ENCODE measurements at places on chromosomes 13 and 19.
A peak's percentile ranks its signal among the peaks of the same experiment; 100 is the strongest.

DNA sequence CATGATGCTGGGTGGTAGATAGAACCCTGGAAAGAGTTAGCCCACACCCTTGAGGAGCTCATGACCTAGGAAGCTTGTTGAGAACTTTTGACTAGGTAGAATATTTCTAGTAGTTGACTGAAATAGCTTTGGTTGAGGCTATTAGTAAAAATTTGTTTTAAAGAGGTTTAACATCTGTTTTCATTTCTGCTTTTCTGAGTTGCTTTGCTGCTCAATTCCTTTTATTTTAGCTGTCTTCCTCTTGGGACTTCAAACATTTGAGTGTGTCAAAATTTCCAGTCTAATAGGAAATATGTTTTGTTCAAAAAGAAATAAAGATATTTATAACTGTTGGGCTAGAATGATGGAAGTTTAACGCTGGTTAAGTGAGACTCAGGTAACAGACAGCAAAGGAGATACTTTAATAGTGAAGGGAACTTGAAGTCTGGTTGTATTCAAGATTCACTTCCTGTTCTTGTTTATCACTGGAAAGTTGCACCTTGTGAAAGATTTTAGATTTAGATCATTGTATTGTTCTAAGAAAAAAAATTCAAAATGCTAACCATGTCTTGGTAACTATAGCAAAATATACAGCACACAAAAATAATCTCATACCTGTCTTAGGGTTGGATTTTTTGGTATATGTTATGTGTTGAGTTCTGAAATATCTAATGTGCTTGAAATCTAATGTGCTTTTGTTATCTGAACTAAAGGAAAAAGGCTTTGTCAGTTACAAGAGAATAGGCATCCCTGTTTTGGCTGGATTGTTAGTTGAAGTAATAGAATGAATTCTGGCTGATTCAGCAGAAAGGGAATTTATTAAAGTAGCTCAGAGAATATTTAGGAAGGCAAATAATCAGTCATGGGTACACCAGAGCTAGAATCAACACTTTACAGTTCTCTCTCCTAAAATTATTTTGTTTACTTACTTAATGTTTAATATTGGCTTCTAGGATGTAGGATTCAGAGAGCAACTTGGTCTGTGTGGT lies 24.4 kb upstream of the GPR18 start:
- no peak for DNase-seq

DNA sequence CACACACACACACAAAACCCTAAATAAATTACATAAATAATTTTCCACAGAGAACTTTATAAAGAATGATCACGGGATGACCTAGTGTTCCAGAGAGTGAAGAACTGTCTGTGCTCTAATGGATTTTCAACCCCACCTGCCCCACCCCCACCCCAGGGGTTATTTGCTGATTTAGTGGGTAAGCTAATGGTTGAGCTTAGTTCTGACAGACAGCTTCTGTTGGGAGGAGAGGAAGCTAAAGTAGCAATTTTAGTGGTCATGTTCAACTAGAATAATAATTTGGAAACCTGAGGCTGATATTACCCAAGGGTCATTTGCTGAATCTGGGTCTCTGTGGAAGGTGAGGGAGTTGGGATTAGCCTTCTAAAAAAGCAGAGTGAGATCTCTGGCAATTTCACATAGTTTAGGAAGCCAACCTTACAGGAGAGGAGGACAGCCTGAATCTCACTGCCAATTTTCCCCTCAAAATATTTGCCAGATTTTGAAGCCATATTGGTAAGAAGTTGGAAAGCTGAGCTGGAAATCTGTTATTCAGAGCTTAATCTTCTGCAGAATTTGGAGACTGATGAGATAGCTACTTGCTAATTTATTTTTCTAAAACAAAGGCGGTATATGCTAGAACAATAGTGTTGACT lies 68.7 kb downstream of the POSTN start:
- no peak for DNase-seq

GRCh38 chr19:38464421-38465082 lies 31.1 kb downstream of the RYR1 start:
- no peak for DNase-seq

- peak; percentile 64 for DNase-seq
These were observed 10.1 kb upstream of the GTF2F1 start for GRCh38 chr19:6402837-6403608.

DNA sequence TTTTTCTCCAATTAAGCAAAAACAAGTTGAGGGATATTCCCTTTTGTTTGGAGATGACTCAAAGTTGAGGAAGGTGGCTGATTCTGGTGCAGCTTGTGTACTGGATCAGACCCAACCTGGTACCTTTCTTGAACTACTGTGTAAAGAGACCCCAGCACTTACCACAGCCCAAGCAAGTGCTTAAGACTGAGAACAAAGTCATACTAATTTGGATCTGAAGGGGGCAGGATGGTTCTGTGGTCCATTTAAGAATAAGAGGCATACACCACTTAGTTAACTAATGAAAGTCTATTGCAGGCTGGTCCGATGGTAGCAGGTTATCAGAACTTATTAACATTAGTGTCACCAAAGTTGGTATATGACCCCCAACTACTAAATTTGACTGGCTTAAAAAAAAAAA lies 6.3 kb downstream of the THSD1 start:
- no peak for DNase-seq

- no peak for DNase-seq
These were observed 6.5 kb upstream of the TIMM13 start for GRCh38 chr19:2433854-2434253.

DNA sequence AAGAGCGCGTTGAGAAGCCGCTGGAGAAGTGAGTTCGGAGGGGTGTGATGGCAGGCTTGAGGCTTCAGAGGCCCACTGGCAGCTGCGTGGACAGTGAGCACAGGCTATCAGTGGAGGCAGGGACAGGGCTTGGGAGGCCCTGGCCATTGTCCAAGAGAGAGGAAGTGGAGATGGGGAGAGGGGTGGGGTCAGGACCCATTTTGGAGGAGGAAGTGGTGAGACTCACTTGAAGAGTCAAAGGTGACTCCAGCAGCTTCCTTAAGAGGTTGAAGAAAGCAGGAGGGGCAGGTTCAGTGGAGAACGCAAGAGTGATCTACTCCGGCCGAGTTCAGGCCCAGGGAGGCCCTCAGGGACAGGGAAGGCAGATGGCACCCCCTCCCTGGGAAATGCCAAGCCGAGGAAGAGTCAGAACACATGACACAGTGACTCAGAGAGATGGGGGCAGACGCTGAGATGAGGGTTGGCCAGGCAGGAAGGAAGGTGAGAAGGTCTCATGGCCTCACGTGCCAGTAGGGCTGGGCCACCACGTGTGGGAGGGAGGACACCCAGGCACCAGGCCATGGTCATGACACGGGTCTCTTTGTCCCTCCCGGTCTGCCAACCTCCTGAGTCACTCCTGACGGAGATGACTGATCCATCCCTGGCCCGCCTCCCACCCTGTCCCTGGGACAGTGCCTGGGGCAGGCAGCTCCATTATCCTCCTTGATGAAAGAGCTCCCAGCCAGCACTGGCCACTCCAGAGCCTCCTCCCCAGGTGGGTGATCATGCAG lies 10.1 kb upstream of the CD22 start:
- no peak for DNase-seq

GRCh38 chr19:13784731-13785452 lies 10.4 kb upstream of the ZSWIM4 start:
- no peak for DNase-seq

- no peak for DNase-seq
These were observed 13.1 kb downstream of the EPS15L1 start for GRCh38 chr19:16458391-16459341.

GRCh38 chr19:35288331-35288730 lies 3.6 kb upstream of the MAG start:
- no peak for DNase-seq

GRCh38 chr19:49149652-49150105 lies 5.5 kb downstream of the HRC start:
- DNase-seq = peak; percentile 92

- DNase-seq = no peak
These were observed 442.3 kb downstream of the TUBA3C start for GRCh38 chr13:18739310-18739709.

- DNase-seq = no peak
These were observed 9.6 kb downstream of the CEBPA start for GRCh38 chr19:33292595-33293254.

DNA sequence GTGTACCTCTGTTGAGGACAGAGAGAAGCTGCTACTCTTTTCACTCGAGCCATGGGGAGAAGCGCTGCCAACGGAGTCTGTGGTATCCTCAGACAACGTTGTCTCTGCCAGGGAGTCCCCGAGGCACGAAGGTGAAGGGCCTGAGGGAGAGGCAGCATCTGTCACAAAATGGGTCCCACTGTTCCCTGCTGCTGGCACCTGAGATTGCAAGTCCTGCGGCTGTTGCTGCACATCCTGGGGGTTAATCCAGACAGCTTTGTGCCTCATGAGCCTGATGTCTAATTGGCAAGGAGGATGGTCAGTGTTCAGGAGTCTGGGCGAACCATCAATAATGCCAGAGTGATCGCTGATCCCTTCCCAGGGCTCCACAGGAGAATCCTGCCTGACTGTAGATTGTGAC lies 15.0 kb downstream of the RUBCNL start:
- no peak for DNase-seq

GRCh38 chr19:32998722-32999121 lies 26.7 kb downstream of the FAAP24 start:
- no peak for DNase-seq

- DNase-seq = no peak
These were observed 45.0 kb downstream of the LACC1 start for GRCh38 chr13:43924549-43925245.

Data from renal pelvis (tissue), 12 donors.